ENCODE measurements at places on chromosomes 1 and 21.

- DNase-seq, result peak; percentile 36
These were observed 6.6 kb downstream of the GOLT1A start for GRCh38 chr1:204207136-204207616.

GRCh38 chr1:22089134-22089571 is 36.6 kb downstream of the CDC42 start:
- DNase-seq, result no peak

DNA sequence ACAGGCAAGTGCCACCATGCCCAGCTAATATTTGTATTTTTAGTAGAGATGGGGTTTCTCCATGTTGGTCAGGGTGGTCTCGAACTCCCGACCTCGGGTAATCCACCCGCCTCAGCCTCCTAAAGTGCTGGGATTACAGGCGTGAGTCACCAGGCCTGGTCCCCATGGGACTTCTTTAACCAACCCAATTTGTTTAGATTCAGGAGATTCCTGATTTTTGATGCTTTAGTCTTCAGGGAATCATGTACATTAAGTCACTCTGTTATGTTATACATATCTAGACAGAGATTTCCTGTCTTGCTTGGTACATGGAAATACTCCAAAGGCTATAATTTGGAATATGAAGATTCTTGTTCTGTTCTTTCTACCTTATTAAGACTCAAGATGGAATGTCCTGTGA is 202.4 kb upstream of the L1TD1 start:
- DNase-seq, result no peak

DNA sequence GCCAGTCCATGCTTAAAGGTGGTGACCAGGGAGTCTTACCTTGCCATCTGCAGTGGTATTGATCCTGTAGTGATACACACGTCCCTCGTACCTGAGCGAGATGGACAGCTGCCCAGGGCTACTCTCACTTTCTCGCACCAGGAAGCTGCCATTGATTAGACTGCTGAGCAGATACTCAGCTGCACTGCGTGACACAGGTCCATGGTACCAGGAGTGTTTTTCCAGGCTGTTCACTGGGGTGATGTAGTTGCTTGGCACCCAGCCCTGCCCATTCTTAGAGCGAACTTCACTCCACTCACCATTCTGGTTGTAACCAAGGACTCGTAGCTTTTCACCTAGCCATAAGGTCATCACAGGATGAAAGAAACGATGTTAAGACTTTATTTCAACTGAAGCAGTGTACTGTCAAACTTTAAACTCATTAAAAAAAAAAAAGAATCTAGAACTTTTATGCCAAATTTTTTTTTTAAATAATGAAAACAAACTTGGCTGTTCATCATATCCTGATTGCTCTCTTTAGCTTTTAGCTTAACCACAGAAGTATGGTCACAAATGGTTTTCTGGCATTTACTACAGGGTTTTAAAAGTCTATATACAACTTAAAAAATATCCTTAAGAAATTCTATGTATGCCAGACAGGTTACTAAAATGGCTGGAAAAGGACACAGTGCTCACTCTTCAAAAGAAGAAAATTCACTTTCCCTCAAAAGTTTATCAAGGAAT is 44.6 kb downstream of the TOR3A start:
- no peak for DNase-seq

- DNase-seq, result no peak
These were observed 9.0 kb downstream of the LRRC3 start for GRCh38 chr21:44464351-44464750.

- no peak for DNase-seq
These were observed 5.8 kb upstream of the FAM167B start for GRCh38 chr1:32241001-32241763.

DNA sequence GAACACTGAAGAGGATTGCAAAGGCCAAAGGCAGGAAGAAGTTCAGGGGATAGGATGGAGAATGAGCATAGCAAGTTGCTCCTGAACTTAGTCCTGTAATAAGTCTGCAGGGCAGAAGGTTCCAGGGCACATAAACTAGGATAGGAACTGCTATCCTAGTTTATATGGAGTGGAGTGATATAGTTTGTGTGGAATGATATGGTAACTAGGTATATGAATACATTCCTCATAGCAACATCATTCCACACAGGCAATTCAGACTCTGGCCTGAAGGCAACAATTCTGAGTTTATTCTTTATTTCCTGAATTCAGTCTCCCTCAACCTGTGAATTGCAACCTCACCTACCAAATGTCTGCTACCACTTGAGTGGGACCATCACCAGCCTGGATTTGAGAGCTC is 154.9 kb upstream of the GREM2 start:
- DNase-seq, result no peak

GRCh38 chr1:23644555-23644866 is 47.1 kb upstream of the RPL11 start:
- no peak for DNase-seq

DNA sequence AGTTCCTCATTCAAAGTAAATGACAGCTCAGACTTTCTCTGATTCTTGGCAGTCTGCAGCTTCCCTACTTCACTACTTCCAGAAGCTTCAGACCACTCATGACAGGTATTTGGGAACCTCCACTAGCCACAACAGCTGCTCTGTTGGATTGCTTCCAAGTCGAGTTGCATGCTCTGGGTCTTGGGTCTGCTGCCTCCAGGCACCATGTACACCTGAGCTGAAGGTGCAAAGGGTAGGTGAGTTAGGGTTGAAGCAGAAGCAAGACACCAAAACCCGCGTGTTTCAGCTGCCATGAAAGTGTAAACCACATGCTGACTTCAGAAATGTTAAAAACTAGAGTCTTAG is 62.7 kb downstream of the ZNF684 start:
- no peak for DNase-seq

- no peak for DNase-seq
These were observed 4.1 kb downstream of the PTPRU start for GRCh38 chr1:29240400-29240837.

DNA sequence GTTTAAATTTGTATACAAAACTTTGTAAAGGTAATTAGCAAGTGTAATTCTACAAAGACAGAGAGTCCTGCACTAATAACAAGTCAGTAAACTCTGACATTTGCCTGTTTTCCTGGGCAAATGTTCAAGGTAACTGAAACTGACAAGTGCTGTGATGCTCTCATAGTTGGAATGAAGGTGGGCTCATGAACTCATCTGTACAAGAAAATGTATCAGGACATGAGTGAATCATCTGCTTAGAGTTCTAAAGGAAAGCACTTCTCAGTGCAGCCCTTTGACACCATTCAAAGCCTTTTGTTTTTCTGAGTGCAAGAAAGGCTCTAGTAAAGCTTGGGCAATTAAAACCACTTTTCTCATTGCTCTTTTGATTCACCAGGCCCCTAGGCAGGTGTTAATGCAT is 91.5 kb downstream of the UROD start:
- DNase-seq, result no peak

GRCh38 chr1:80158771-80159170 is 1152.2 kb upstream of the ADGRL4 start:
- no peak for DNase-seq

GRCh38 chr1:58780411-58780810 is 3.4 kb downstream of the JUN start:
- no peak for DNase-seq

- no peak for DNase-seq
These were observed 335.6 kb upstream of the PBX1 start for GRCh38 chr1:164223378-164223777.

- no peak for DNase-seq
These were observed 4.0 kb downstream of the CDKN2C start for GRCh38 chr1:50973875-50974617.
